Activated CD8-positive, alpha-beta T cell treated with anti-CD3 and anti-CD28 coated beads for 36 hours (primary cell): ENCODE measurements at places on chromosomes 1 and 21.

DNA sequence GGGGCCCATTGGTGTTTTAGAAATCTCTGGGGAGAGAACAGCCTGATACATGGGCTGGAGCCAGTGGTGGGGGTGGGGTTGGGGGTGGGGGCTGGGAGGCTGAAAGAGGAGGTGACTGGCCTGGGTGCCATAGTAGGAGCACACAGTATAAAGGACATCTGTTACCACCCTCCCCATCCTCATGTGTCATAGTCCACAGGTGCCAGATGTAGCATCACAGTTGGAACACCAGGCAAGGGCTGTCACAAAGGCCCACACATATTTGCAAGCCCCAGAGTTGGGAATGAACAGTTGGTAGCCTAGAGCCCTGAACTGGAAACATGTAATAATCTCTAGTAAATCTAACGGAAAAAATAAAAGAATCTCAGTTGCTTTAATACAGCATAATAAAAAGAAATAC is 55.1 kb upstream of the CR2 start:
- no peak overlapping the region for H3K27ac ChIP-seq
- peaks cover 5% of the 10 kb centered on the region for H3K4me1 ChIP-seq
- no peak for DNase-seq
- no peaks in the 10 kb centered on the region for H3K36me3 ChIP-seq

- no peaks in the 10 kb centered on the region for H3K36me3 ChIP-seq
- H3K4me1 ChIP-seq, result peaks cover 5% of the 10 kb centered on the region
- DNase-seq, result peak; percentile 10
- no peak overlapping the region for H3K4me3 ChIP-seq
- H3K27me3 ChIP-seq, result peaks cover 1% of the 10 kb centered on the region
- no peak overlapping the region for H3K27ac ChIP-seq
Observed at GRCh38 chr21:41520560-41521442, 12.8 kb upstream of the TMPRSS2 start.

GRCh38 chr1:223331301-223331700 is 32.7 kb downstream of the SUSD4 start:
- no peaks in the 10 kb centered on the region for H3K27me3 ChIP-seq
- H3K27ac ChIP-seq, result no peak overlapping the region
- H3K4me1 ChIP-seq, result peaks cover 3% of the 10 kb centered on the region
- peak; percentile 22 for DNase-seq

DNA sequence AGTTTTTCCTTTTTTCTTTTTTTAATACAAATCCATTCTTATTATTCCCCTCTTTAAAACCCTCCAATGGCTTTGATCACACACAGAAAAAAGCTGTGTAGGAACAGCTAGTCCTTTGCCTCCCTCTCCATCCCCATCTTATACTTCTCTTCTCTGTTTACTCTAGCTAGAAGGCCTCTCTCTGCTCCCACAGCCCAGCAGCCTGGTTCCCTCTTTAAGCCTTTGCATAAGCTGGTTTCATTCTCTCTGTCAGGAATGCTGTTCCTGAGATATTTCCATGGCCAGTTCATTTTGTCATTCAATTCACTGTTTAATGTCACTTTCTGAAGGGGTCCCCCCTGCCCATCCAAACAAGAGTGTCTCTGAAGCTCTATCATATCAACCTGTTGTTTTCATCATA is 143.3 kb upstream of the ST6GALNAC5 start:
- H3K36me3 ChIP-seq, result no peaks in the 10 kb centered on the region
- no peak overlapping the region for H3K27ac ChIP-seq
- no peak for DNase-seq
- no peaks in the 10 kb centered on the region for H3K27me3 ChIP-seq
- H3K4me3 ChIP-seq, result no peak overlapping the region

- peak overlapping the region; percentile 85 for H3K27ac ChIP-seq
- H3K4me1 ChIP-seq, result peaks cover 12% of the 10 kb centered on the region
- no peaks in the 10 kb centered on the region for H3K27me3 ChIP-seq
- DNase-seq, result peak; percentile 73
Observed at GRCh38 chr1:180632326-180633056, 669 bp downstream of the XPR1 start.

DNA sequence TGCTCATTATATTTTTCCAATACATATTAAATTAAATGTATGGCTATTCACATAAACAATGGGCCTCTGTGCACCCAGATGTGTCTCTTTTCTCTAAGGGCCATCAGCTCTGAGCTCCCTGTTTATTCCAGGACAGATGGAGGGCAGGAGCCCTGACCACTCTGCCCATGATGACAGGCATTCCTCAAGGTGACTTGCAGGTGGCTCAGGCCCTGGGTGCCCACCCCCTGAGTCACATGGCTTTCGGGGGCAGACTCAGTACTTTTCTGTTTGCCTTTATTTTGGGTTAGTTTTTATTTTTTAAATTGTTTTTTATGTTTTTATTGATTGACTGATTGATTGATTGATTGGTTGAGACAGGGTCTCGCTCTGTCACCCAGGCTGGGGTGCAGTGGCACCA is 6.4 kb upstream of the LRP8 start:
- H3K36me3 ChIP-seq, result peaks cover 9% of the 10 kb centered on the region
- H3K4me1 ChIP-seq, result peaks cover 8% of the 10 kb centered on the region
- no peaks in the 10 kb centered on the region for H3K27me3 ChIP-seq

DNA sequence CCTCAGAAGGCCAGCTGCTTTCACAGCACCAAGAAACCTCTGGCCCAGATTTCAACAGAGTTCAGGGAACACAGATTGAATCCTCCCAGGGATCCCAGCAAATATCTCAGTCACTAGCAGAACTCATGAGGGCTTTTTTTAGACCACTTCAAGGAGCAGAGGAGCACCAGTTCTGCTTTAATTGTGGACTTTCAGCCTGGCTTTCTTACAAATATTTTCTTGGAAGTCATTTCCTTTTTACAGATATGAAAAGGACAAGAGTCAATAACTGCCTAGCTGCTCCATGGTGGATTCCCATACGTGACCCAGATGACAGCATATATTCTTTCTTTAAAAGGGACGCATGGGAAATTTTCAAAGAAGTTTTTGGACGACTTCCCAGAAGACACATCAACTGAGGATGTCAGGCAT is 6.4 kb upstream of the LRRC8B start:
- H3K4me3 ChIP-seq, result no peak overlapping the region
- H3K27me3 ChIP-seq, result no peaks in the 10 kb centered on the region
- H3K27ac ChIP-seq, result no peak overlapping the region
- no peak for DNase-seq
- H3K36me3 ChIP-seq, result peaks cover 10% of the 10 kb centered on the region
